ENCODE measurements at places on chromosomes 12 and 14.

DNA sequence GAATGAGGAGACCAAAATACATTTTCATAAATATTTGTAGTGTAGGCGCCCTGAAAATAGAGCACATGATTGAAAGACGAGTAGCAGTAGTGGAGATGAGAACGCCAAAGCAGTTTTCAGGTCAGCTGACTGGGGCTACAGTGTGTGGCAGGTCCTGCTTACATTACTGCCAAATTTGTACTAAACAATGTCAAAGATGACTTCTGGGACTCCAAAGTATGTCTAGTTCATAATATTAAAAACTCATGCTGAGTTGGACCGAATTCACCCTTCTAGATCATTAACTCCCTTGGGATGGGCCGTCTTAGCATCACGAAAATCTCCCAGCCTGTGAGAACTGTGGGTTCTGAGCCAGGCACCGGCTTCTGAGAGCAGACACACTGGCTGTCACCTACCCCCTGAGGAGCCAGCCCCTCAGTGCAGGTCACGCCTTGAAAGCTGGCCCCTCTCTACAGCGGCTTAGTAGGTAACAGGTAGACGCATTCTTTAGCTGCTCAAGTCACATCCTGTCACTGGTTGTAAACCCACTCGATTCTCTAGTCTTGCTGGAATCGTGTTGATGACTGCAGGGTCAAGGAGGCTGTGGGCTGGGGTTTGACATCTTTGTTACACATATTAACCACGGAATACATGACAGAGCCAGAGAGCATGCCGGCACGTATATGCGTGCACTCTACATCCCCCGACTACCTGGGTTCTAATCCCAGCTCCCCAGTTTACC, 210.4 kb downstream of the ETV6 start:
- H3K27ac ChIP-seq, result no peak overlapping the region
- no peaks in the 10 kb centered on the region for H3K27me3 ChIP-seq
- DNase-seq, result no peak
- H3K36me3 ChIP-seq, result no peaks in the 10 kb centered on the region

DNA sequence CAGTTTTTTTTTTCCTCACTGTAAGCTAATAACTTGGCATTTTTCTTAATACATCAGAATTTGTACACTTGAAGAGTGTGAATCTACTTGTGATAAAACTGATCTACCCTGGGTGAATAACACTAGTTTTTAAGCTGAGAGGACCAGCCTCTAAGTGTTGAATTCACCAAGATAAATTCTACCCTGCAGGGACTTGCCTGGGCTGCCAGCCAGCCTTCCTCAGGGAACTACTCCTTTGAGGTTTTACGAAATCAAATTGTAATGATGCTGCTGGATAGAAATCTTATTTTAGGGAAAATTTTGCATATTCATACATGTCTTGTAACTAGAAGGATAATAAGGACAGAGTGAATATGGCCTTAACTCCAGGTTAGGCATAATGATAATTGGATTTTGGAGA, 1.9 kb downstream of the MED21 start:
- no peaks in the 10 kb centered on the region for H3K36me3 ChIP-seq
- no peak overlapping the region for H3K4me3 ChIP-seq
- H3K4me1 ChIP-seq, result peaks cover 25% of the 10 kb centered on the region
- no peaks in the 10 kb centered on the region for H3K27me3 ChIP-seq
- no peak overlapping the region for H3K27ac ChIP-seq

- no peak for DNase-seq
- H3K4me1 ChIP-seq, result no peaks in the 10 kb centered on the region
- no peaks in the 10 kb centered on the region for H3K27me3 ChIP-seq
- no peaks in the 10 kb centered on the region for H3K36me3 ChIP-seq
Measured at GRCh38 chr14:71607056-71607455, 325.2 kb upstream of the RGS6 start.

DNA sequence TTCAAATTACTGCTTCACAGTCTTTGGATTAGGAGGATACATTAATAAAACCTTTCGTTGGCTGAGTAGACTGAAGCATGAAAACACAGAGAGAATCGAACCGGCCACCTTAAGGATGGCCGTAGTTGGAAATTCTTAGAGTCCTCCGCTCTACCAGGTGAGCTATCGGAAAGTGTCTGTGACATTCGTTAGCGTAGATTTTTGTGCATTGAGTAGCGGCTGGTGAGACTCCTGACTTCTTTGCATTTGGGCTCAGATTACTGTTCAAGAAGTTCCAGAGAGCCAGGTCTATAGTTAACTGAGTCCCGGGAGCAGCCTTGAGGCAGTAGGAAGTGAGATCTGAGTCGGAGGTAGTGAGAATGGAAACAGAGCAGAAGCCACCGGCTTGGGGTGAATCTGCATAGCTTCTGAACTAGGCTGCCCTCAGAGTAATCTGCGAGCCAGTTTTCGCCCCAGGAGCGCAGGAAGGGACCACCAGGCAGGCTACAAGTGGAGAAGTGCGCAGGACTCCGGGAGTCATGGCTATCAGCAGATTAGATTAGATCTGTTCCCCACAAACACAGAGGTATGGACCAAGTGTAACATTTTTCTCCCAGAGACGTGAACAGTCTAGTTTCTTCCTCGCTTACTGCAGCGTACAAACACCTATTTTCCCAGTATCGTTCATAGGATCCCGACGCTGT, 11.0 kb downstream of the OR6S1 start:
- no peaks in the 10 kb centered on the region for H3K27me3 ChIP-seq
- DNase-seq, result no peak
- peaks cover 22% of the 10 kb centered on the region for H3K4me1 ChIP-seq
- no peak overlapping the region for H3K27ac ChIP-seq
- no peaks in the 10 kb centered on the region for H3K36me3 ChIP-seq

- H3K36me3 ChIP-seq, result no peaks in the 10 kb centered on the region
- DNase-seq, result no peak
- H3K27me3 ChIP-seq, result no peaks in the 10 kb centered on the region
- H3K4me3 ChIP-seq, result no peak overlapping the region
Measured at GRCh38 chr12:69792533-69792932, 32.5 kb upstream of the MYRFL start.

DNA sequence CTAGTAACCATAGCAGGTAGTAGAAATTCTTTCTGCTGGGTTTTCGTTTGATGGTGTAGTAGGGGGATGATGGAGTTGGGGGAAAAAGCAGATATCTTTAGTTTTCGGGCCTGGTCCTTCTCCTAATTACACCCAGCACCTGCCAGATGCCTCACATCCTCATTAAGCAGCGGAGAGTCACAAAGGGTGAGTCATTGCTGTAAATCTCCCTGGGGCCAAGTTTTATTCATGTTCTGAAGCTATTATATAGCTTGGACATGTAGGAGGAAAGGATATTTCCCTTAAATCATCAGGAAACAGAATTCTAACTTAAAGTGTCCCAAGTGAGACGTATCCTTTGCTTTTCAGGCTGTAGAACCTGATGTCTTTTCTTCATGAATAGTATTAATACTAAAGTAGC, 4.9 kb upstream of the NECAP1 start:
- H3K27me3 ChIP-seq, result no peaks in the 10 kb centered on the region
- no peak for DNase-seq
- H3K4me3 ChIP-seq, result no peak overlapping the region
- H3K27ac ChIP-seq, result no peak overlapping the region
- no peaks in the 10 kb centered on the region for H3K36me3 ChIP-seq

GRCh38 chr14:77007183-77007974, 21.1 kb downstream of the IRF2BPL start:
- H3K4me3 ChIP-seq, result no peak overlapping the region
- DNase-seq, result no peak
- no peak overlapping the region for H3K27ac ChIP-seq
- H3K27me3 ChIP-seq, result no peaks in the 10 kb centered on the region
- H3K36me3 ChIP-seq, result no peaks in the 10 kb centered on the region
- H3K4me1 ChIP-seq, result peaks cover 44% of the 10 kb centered on the region

DNA sequence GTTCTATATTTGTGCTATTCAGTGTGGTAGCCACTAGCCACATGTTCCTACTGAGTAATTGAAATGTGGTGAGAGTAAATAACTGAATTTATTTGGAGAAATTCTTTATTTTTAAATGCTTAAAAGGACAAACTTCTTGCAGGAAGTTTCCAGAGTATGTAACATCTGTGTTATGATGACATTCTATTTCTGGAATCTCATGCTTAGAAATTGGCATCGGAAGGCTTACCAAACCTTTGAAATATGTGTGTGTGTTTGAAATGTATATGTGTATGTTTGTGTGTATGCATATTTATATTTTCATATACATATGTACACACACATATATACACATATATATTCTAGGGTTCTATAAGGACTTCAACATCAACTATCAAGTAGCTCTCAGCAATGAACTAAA, 12.4 kb upstream of the WSCD2 start:
- no peaks in the 10 kb centered on the region for H3K27me3 ChIP-seq
- peak overlapping the region; percentile 61 for H3K27ac ChIP-seq
- no peak overlapping the region for H3K4me3 ChIP-seq
- H3K4me1 ChIP-seq, result peaks cover 51% of the 10 kb centered on the region

GRCh38 chr14:31894351-31894750, 182.8 kb upstream of the ARHGAP5 start:
- H3K4me1 ChIP-seq, result peaks cover 3% of the 10 kb centered on the region
- no peaks in the 10 kb centered on the region for H3K36me3 ChIP-seq
- no peaks in the 10 kb centered on the region for H3K27me3 ChIP-seq
- no peak overlapping the region for H3K4me3 ChIP-seq
- H3K27ac ChIP-seq, result no peak overlapping the region
- no peak for DNase-seq

- no peak overlapping the region for H3K27ac ChIP-seq
- no peaks in the 10 kb centered on the region for H3K27me3 ChIP-seq
- no peak for DNase-seq
- no peaks in the 10 kb centered on the region for H3K4me1 ChIP-seq
- no peak overlapping the region for H3K4me3 ChIP-seq
Measured at GRCh38 chr14:86035882-86036281, 505.9 kb downstream of the FLRT2 start.

- H3K36me3 ChIP-seq, result no peaks in the 10 kb centered on the region
- no peak overlapping the region for H3K27ac ChIP-seq
- H3K4me3 ChIP-seq, result no peak overlapping the region
- DNase-seq, result no peak
Measured at GRCh38 chr14:105176513-105176912, 4.6 kb downstream of the NUDT14 start.

- H3K27me3 ChIP-seq, result no peaks in the 10 kb centered on the region
- DNase-seq, result no peak
- no peaks in the 10 kb centered on the region for H3K4me1 ChIP-seq
- no peak overlapping the region for H3K27ac ChIP-seq
Measured at GRCh38 chr14:106547735-106548434, 1021.5 kb downstream of the TMEM121 start.

GRCh38 chr12:50986966-50987737, 34.8 kb downstream of the HIGD1C start:
- H3K27ac ChIP-seq, result no peak overlapping the region
- peaks cover 10% of the 10 kb centered on the region for H3K36me3 ChIP-seq
- DNase-seq, result peak; percentile 86
- no peak overlapping the region for H3K4me3 ChIP-seq
- H3K4me1 ChIP-seq, result peaks cover 41% of the 10 kb centered on the region

GRCh38 chr14:103496776-103497175, 25.9 kb downstream of the CKB start:
- H3K4me1 ChIP-seq, result no peaks in the 10 kb centered on the region
- no peak for DNase-seq
- H3K27ac ChIP-seq, result no peak overlapping the region
- H3K36me3 ChIP-seq, result no peaks in the 10 kb centered on the region
- no peak overlapping the region for H3K4me3 ChIP-seq

DNA sequence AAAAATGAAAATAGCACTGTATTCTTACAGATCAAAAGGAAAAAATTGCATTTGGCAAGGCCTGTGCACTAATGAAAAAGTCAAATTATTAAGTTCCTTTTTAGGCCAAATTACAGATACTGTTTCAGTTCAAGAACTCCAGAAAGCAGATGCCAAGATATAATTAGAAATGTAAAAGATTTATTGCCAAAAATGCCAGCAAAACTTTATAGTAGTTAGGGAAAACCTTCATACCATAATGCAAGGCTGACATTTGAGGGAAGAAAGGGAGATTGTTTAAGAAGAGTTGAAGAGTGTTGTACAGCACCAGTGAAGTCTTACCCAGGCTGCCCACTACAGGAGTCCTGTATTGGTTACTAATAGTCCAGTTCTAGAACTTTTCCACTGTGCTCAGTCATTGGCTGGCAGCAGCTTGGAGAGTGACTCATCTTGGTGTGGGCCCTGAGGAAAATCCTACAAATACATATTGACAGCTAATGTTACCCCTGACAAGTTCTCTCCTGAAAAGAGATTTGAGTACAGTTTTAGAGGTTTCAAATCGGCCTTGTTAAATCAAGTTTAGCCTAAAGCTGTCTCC, 600.4 kb downstream of the C12orf50 start:
- H3K4me1 ChIP-seq, result no peaks in the 10 kb centered on the region
- no peak for DNase-seq
- no peak overlapping the region for H3K27ac ChIP-seq
- H3K36me3 ChIP-seq, result no peaks in the 10 kb centered on the region
- no peaks in the 10 kb centered on the region for H3K27me3 ChIP-seq

Measured in tibial nerve (tissue), 4 donors.